ENCODE measurements at places on chromosomes 7 and 10.

- no peak for DNase-seq
Observed at GRCh38 chr7:103870664-103871063, 118.8 kb downstream of the RELN start.

GRCh38 chr10:560314-560992 is 129.0 kb downstream of the DIP2C start:
- DNase-seq: no peak

DNA sequence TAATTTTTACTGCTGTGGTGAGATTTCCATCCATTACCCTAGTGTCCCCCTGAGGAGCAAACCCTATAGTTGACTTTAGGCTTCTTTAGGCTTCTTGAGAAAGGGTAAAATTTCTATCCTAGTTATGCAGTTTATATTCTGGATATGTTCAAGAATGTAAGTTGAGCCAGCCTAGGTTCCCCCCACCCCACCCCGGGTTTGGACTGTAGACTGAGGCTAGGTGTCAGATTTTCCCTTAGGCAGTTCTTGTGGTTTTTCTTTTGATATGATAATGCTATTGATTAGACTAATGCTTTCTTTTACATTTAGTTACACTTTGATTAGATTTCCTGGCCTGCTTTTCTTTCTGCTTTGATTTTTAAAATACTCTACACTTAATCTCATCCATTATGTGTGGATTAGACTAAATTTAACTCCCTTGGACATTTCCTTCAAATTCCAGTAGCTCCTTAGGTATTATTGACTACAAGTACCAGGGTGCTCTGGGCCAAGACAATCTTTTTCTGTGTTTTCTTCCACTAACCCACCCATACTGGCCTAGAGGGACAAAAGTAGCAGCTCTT is 37.7 kb downstream of the NRF1 start:
- no peak for DNase-seq

- DNase-seq: no peak
Observed at GRCh38 chr10:4868357-4868657, 42.3 kb downstream of the AKR1E2 start.

- DNase-seq: no peak
Observed at GRCh38 chr10:5012595-5012994, 8.9 kb upstream of the AKR1C2 start.

- no peak for DNase-seq
Observed at GRCh38 chr10:122748496-122748895, 48.9 kb upstream of the C10orf120 start.

Data from HTR-8/SVneo (cell line).